ENCODE measurements at places on chromosomes 2 and 18.
A peak's percentile ranks its signal among the peaks of the same experiment; 100 is the strongest.

DNA sequence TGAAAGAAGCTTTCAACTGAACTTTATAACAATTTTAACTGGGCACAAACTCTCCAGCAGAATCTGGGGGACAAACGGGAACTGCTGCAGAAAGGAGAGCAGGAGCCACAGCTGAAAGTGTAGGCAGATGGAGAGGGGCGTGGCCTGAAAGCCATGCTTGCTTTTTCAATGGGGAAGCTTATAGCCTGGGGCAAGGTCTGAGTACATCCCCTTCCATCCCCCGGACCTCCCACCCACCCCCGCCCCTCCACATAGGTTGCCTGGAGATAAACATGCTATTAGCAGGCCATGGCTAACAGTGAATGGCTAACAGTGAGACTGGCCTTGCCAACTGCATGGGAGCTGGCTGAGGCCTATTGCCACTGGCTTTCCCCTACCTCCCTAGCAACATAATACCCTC lies 317.9 kb upstream of the TANK start:
- DNase-seq = no peak

DNA sequence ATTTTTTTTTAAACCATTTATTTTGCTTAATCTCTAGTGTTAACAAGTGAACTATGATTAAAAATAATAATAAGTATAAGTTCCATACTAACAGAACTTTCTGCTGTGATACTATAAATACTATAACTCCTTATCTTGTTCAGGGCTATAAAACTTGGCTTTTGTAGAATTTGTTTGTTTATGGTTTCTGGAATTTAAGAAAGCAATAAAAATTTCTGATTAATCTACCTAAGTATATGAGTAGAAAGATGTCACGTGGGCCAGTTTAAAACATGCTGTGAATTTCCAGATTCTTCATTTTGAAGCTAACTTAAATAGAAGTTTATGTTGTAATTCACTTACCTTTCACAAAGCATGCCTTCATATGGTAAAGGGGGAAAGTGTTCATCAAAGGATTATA lies 1236.3 kb upstream of the ACVR2A start:
- DNase-seq = no peak

GRCh38 chr2:109279243-109279860 lies 150.3 kb downstream of the SH3RF3 start:
- no peak for DNase-seq

DNA sequence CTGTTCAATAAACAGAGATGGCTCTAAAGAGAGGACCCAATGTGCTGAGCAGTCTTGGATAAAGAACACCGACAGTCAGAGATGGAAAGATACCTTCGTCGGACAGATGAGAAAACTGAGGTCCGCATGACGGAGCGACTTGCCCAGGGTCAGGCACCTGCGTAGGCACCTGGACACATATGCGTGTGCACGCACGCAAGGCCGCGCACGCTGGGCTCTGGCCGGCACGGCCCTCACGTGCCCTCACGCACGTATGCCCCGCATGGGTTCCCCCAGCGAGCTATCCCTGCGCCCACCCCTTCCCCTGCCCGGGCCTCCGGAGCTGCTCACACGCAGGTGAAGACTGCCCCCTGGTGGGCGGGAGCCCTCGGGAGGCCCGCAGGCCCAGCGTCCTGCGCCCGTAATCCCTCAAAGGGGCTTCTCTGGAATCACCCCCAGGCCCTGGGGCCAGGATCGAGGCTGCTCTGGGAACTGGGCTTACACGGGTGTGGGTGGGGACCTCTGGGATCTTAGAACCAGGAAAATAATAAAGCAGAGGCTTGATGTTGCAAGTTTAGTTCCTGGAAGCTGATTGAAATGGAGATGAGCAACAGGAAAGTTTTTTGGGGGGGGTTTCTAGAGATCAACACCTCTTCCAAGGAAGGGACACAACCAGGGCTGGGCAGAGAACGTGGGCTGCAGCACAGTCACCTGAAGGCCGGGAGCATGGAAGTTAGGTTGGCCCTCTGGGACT lies 246.3 kb downstream of the TNS1 start:
- peak; percentile 47 for DNase-seq

DNA sequence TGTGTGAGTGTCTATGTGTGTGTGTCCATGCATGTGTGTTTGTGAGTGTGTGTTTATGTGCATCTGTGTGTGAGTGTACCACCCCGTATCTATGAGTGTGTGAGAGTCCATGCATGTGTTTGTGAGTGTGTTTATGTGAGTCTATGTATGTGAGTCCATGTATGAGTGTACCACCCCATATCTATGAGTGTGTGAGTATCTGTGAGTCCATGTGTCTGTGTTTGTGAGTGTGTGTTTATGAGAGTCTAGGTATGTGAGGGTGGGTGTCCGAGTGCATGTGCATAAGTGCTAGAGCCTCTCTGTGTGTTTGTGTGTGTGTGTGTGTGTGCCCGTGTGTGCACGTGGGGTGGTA lies 86.0 kb upstream of the ATG16L1 start:
- DNase-seq = no peak

DNA sequence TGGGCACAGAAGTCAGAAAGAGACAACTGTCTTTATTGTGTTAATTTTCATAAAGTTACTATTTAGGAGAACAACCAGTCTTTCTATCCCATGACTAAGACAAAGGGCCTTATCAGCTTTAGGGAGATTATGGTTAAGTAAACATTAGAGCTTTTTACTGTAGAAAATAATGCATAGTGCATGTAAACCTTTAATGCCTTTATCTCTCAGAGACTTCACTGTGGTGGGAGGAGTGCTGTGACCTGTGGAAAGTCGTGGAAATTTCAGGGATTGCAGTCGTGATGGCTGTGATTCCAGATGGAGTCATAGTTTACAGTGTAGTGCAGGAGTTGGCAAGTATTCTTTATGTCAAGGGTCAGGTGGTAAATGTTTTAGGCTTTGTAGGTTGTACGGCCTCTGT lies 15.8 kb downstream of the ZNF236 start:
- no peak for DNase-seq

DNA sequence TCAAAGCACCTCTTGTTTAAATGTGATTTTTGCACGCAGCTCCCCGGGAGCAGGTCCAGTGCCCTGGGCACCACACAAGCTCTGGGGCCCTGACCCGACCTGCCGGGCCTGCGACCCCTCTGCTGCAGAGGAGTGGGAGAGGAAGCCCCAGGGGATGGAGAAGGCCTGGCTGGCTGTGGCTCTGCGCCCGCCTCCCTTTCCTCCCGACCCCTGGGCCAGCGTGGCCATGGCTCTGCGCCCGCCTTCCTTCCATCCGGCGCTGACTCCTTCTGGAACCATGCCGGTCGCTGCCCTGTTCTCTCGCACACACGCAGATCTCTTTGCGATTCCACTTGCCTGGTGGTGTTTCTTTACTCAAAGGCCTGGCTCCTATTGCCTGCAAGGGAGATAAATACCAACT lies 166.5 kb upstream of the SALL3 start:
- DNase-seq = no peak

DNA sequence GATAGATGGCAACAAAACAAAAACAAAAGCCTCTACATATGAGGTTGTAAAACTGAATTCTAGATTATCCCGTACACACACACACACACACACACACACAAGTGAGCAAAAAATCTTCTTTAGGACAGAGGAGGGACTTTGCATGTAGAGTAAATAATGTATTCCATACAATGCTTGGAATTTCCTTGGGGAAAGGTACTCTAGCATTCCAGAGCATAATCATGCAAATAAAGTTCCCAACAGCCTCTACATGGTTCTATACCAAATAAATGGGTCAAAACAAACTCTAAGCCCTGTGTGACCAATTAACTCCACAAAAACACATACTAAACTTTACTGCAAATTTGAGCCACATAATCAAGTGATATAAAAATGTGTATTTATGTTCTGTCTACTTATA lies 191.4 kb downstream of the RBM43 start:
- DNase-seq = no peak

GRCh38 chr2:233354971-233355574 lies 779 bp downstream of the DGKD start:
- DNase-seq = no peak

- no peak for DNase-seq
These were observed 371.6 kb downstream of the TGIF1 start for GRCh38 chr18:3821524-3821923.

GRCh38 chr2:26384183-26384582 lies 17.5 kb upstream of the DRC1 start:
- DNase-seq = no peak

GRCh38 chr2:195343942-195344530 lies 313.0 kb upstream of the SLC39A10 start:
- no peak for DNase-seq

GRCh38 chr2:224412141-224413015 lies 10.5 kb upstream of the FAM124B start:
- DNase-seq = no peak

DNA sequence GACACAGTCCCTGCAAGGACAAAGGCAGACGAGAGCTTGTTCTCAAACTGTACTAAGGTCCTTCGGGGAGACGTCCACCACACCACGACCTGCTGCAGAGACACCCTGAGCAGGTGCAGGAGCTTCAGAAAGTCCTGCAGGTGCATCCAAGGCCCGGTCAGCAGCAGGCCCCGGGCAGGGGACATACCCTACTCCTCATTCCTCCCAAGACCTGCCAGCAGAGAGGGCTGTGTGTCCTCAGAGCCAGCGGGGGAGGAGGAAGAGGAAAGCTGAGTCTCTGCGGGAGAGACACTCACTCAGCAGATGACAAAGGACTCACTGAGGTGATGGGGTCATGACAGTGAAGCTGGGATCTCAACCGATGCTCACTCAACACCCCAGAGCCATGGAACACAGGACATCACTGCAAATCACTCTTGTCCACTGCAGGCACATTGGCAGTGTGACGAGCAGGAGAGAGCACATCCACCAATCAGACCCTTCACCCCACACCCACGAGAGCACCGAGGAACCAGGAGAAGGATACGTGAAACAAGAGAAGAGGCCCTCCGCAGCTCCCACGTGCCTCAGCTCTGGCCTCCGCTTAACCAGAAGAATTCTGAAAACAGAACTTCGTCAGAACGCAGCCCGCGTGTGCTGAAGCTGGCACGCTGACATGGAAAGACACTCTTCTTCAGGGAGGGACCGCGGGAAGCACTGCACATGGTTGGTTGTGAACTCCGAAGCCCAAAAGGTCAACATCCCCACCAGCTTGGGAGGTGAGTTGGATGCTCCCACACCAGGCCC lies 9.3 kb downstream of the HDAC4 start:
- no peak for DNase-seq

DNA sequence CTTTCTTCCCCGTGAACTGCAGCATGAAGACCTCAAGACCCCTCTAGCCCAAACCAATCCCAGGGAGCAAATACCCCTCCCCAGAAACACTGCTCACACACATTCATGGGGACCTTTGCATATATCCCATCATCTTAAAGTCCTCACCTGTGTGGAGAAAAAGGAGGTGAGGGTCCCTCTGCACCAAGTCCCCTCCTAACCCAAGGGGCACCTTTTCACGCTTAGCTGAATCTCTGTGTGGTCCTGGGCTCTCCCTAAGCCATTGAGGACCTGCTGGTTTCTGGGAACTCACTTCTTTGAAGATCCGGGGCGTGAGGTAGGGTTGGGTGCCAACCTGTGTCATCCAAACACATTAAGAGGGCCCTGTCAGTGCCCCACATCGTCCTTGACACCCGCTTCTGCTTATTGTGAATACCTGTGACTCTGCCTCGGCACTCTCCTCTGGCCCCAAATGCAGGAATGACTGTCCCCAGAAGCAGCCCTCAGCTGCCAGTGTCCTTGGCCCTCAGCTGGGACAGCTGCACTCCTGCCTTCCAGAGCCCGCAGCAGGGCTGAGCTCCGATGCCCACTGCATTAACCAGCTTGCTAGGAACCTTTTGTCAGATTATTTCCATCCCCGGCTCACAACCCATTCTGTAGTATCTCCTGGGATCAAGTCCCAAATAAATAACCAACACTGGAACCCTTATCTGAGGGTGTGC lies 41.3 kb upstream of the ITM2C start:
- no peak for DNase-seq

DNA sequence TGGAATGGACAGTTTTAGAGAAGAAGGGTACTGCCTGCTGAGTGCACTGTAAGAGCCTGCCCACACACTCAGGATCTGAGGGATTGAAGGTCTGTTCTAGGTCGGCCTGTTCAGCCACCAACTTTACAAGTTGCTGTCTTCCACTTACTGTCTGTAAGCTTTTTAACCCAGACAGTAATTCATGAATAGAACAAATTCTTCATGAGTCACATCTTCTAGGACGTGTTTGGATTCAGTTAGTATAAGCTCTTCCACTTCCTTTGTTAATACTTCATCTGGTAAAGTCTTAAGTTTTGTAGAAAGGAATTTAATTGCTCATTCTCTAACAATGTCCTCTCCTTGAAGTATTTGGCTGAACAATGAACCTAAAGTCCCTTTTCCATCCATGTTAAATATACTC lies 74.6 kb downstream of the PDE11A start:
- DNase-seq = no peak

DNA sequence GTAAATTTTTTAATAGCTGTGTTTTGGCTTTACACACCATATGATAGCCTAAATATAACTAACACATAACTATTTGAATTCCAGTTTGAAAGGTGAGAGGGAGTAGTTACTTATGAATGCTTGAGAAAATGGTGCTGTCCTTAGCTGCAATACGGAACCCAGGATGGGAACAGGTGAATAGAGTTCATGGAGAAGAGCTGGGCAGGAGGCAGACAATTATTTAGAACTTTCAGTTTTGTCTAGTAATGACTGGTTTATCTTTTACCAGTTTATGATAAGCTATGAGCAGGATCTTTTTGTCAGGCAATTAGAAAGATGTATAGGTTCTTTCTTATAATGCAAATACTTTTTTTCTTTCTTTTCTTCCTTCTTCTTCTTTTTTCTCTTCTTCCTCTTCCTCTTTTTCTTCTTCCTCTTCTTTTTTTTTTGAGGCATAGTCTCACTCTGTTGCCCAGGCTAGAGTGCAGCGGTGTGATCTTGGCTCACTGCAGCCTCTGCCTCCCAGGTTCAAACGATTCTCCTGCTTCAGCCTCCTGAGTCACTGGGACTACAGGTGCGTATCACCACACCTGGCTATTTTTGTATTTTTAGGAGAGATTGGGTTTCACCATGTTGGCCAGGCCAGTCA lies 25.9 kb downstream of the UBR3 start:
- no peak for DNase-seq

GRCh38 chr2:27954221-27954673 lies 63.7 kb downstream of the BABAM2 start:
- DNase-seq = no peak

GRCh38 chr18:34923911-34924310 lies 117.3 kb upstream of the MAPRE2 start:
- DNase-seq = no peak

Data from CD4-positive, alpha-beta T cell treated with Interleukin-2 at 100 ng/mL for 4 hours (primary cell).